Myocyte (in vitro differentiated cells): ENCODE measurements at places on chromosomes 6 and 20. TPM values are rescaled to one million over a fixed set of nuclear protein-coding genes. Genes with fewer than 3 reads are reported as not detected.
A peak's percentile ranks its signal among the peaks of the same experiment; 100 is the strongest.

DNA sequence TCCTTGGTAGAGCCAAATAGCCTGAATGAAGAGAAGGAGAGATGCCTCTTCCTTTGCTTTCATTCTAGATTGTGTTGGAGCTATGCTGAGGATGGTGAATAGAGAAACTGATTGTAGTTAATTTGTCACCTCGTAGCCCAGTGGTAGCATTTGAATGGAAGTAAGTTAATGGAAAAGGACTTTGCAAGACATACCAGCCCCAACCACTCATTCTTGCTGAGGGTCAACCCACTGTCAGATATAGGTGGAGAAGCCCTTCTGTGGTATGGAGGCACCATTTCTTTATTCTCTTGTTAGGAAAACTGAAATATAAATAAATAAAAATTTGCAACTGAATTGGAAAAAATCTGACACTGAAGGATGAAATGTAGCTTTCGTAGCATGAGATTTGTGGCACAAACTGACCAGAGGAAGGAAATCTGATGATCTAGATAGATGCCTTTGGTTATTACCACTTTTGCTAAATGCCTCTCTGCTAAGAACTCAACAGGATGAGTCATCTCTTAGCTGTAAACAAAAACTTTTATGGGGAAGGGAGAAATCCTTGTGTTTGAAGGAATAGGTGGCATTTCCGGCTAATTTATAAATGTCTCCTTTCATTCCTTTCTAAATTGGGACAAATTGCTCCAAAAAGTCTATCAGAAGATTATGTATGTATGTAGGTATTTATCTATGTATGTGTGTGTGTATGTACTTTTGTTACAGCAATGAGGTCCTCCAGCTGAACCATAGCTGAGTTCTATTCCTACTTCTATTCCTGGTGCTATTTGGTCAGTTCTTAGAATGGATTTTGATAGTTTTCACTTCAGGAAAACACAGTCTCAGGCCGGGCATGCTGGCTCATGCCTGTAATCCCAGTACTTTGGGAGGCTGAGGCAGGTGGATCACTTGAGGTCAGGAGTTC, 76.5 kb upstream of the SUPT3H start:
- peak; percentile 67 for DNase-seq

DNA sequence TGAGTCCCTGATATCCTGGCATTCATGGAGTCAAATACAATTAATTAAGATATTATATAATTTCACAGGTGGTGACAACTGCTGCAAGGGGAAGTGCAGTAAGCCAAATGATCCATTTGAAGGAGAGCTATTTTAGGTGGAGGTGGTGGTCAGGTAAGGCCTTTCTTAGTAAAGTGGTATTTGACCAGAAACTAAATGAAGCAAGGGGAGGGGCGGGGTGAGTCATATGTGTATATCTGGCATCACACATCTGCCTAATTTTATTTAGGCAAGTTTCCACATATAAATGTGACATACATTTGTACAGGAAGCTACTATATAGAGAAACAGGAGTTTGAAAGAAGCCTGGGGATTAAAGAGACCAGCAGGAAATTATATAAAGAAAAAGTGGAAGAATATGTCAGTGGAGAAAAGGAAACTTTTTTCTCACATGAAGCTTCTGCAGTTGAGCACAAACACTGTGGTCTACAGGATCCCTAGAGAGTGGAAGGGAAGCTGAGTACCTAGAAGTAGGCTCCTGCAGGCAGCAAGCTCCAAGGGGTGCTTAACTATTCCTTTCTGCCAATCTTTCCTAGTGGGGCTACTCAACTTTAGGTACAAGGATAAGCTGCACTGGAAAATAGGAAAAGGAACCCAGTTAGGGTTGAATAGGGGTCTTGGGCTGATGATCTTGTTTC, 99.6 kb downstream of the OGFRL1 start:
- no peak for DNase-seq

PTK6 gene
- total RNA-seq = 2.1 and 5.2 TPM in 2 replicates

DNA sequence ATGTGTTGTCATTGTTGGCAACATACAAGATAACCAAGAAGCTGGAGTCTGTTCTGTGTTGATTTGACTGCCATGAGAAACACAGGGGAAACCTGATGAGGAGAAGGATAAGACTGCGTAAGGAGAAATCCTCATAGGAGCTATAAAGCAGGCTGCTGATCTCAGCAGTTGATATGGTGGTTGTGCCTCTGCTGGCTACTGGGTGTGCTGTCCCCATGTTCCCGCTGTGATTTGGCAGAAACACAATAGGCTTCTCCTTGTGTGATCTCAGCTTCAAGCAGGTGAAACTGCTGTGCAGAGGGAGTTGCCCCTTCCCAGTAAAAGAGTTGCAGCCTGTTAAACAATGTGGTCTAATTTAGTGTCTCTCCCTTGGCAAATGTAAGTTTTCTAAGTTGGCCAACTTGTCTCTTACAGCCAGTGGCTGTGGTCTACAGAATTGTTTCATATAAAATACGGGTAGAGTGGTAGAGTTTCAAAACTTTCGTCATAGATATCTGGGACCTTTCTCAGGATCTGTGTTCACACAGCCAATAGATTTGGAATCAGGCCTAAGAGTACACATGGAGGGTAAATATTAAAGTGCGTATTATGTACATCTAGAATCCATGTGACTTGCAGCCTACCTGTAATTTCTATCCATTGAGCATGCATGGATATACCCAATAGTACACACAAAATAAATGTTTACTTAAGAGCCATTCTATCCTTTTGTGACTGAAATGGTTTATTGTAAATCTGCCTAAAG, 78.4 kb downstream of the RNF144B start:
- no peak for DNase-seq

PHF3 gene
- 45.0 and 45.5 TPM in 2 replicates for total RNA-seq

CDKN1A gene
- 1,798 and 2,123 TPM in 2 replicates for total RNA-seq

DNA sequence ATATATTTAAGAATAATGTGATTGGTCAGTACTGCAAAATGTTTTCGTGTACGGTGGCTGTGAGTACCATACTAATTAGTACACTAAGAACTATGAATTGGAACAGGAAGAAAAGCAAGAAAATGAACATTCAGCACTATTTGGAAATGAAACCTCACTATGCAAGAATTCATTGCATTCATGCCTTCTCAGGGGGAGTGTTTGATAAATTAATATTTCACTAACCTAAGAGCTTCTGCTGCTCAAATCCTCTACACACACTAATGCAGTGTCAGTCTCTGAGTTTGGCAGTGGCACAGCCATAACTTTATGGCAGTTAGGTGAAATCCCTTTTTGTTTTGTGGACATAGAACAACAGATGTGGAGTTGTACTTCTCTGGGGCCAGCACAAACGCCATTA, 60.1 kb downstream of the SLC16A10 start:
- DNase-seq = no peak

GRCh38 chr6:17740559-17741220, 34.0 kb upstream of the NUP153 start:
- DNase-seq = peak; percentile 95

TSHZ2 gene
- 0.27 TPM in 1 of 2 replicates, not detected in the other for total RNA-seq

CST3 gene
- total RNA-seq = 534 and 577 TPM in 2 replicates
